ENCODE measurements at places on chromosomes 6 and 20. TPM values are rescaled to one million over a fixed set of nuclear protein-coding genes. Genes with fewer than 3 reads are reported as not detected.
A peak's percentile ranks its signal among the peaks of the same experiment; 100 is the strongest.

- peak; percentile 12 for DNase-seq
These were observed 73.0 kb downstream of the RNGTT start for GRCh38 chr6:88890394-88890793.

DNA sequence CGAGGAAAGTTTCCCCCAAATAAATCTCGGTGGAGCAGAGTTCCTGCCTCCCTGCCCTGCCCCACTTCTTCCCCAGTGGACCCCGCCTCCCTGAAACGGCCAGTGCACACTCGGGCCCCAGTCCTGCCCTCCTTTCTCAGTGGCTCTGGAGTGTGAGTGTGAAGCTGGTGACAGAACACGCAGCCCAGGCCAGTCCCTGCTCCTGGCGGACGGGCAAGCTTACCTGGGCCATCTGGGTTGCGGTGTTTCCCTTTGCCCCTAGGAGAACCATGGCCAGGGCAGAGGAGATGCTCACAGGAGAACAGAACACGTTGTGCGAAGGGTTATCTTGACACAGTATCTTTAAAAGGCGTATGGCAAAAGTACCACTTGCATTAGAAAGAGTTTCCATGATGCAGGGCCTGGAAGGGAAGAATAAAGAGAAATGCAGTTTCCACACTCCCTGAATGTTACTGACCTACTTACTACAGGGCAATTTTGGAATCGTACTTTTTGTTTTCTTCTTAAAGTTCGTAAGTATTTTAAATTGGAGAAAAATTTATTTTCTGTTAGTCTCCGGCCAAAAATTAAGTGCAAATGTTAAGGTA is 2.8 kb downstream of the SERPINB9 start:
- DNase-seq, result peak; percentile 12

ADGB gene
- total RNA-seq, result 0.10 TPM

INSM1 gene
- not detected for total RNA-seq

DNA sequence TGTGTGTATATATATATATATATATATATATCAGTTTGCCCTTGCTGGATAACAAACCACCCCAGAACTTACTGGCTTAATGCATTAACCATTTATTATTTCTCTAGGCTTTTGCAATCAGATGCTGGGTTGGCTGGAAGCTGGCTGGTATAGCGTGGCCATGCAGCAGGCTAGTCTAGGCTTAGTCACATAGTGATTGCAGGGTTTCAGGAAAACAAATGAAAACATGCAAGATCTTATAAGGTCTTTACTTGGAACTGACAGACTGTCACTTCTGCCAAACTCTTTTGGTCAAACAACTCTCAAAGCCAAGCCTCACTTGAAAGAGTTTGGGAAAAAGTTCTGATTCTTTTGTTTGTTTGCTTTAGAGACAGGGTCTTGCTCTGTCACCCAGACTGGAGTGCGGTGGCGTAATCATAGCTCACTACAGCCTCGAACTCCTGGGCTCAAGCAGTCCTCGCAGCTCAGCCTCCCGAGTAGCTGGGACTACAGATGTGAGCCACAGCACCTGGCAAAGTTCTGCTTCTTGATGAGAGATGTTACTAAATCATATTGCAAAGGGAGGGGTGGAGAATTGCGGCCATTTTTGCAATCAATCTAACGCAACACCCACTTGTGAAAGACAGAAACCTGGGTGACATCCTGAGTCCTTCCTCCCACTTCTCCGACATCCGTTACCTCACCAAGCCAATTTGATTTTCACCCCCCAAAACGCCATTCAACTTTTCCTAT is 74.6 kb upstream of the RNF24 start:
- no peak for DNase-seq

DNA sequence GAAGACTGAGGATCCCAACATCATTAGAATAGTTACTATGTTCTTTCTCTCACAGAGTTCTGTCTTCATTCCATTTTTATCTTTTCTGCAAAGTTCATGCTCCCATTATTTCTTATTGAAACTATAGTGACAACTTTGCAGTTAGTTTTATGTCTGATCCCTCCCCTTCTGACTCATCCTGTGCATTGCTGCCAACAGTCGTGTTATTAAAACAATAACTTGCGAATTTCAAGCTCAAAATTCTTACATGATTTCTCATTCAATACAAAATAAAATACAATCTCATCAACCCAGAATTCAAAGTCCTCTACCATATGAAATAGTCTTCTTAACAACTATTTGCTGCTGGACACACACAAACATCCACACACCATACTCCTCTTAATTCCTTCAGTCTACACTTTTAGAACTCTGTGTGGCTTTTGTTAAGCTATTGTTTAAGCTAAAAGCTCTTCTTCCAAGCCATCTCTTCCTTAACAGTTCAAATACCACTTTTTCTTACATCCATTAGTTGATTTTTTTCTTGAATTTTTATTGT is 261.4 kb upstream of the IRAK1BP1 start:
- no peak for DNase-seq

ID4 gene
- 15.8 TPM for total RNA-seq

GRCh38 chr6:135243871-135244796 is 63.0 kb downstream of the MYB start:
- DNase-seq, result peak; percentile 10

OR2J1 gene
- not detected for total RNA-seq

GRCh38 chr6:154297721-154298120 is 58.9 kb downstream of the IPCEF1 start:
- DNase-seq, result peak; percentile 53

GRCh38 chr20:4073852-4074741 is 58.7 kb upstream of the RNF24 start:
- DNase-seq, result peak; percentile 24

DNA sequence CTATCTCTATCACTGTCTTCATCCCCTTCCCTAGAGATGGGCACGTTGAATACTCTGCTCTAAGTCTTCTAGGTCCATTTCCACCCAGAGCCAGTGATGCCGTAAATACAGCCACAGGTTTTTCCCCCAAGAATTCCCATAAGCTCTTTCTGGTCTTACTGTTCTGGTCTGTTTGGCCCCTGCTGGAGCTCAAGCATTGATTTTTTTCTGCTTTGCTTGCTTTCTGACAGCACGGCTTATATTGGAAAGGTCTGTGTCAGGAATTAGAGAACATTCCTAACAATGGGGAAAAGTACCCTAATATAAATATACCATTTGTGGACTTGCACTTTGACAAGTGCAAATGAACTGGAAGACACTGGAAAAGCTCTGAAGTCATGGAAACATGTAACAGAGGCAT is 302.6 kb downstream of the TSHZ2 start:
- no peak for DNase-seq

DNA sequence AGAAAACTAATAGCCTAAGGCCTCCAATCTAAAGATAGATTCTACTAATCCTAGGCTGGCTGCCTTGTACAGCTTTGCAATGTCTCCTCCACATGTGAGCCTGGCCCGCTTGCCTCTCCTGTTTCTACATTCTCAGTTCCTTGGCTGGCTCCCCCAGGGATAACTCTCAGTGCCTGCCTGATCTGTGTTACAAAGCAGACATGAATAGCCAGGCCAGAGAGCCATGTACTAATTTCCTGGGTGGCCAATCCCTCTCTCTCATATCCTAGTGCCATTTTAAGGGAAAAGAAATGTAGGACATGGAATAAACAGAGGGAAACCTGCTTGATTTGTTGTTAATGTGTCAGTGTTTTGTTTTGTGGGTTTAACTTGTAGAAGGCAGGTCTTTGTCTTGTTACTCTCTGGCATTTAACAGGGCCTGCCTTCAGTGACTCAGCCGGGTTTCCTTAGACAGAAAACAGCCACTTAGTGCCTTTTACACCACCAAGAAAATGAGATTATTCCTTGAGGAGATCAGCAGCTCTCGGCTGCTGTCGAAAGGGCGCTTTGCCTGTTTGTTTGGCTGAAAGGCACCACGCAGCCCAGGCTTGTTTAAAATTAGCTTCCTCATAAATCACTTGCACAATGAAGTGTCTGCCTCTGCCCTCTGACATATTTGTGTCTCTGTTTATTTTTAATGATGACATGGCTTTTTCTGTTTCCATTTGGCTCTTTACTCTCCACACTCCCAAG is 702.7 kb downstream of the MAFB start:
- DNase-seq, result peak; percentile 85

DNA sequence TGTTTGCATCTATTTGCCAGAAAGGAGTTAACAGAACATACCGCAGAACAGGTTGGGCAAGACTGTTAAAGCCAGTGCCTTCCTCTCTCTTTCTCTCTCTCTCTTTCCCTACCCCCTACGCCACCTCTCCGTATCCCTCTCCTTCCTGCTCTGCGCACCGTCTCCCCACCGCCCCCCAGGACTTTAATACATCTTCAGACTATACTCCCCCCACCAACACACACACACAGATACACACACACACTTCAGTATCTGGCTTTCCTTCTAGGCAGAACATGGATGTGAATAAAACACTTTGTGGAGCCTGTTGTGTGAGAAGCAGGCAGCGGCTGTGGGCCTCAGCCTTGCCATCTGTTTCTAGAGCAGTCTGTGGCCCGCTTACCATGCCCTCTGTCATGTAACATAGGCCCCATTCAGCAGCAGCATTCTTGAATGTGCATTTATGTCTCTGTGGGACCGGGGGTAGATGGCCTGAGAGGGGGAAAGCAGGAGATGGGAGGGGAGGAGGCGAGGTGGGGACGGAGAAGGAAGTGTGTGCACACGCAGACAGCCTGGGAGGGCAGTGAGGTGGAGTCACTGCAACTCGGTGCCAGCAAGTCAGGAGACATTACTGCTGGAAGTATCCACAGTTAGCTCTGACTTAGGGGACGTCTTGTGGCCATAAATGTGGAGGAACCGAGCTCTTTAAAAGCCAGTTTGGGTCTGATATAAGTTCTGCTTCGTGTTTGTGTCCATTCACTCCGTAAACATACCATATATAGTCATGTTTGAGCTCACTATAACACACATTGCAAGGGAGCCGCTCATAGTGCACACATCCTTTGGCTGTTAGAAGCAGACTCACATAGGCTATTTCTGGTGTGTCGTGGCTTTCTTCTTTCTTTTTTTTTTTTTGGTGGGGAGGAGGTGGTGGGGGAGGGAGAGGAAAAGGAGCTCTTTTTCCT is 38.4 kb downstream of the RREB1 start:
- DNase-seq, result peak; percentile 72

DNA sequence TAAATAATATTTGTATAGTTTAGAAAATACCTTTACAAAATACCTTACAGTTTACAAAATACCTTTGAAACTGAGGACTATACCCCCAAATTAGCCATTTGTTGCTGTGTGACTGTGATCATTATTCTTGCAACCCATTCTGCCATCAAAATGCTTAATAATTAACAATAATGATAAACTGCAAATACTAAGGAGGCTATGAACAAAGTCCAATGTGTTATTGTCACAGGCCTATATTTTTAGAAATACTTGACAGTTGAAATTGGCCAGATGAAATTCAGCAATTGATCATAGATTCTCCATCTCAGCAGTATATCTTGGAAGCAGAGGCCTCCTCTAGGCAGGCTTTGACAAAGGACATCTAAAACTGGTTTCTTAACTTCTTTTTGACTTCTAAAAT is 178.6 kb downstream of the HS3ST5 start:
- no peak for DNase-seq

CLVS2 gene
- 0.10 TPM for total RNA-seq

MUCL3 gene
- total RNA-seq, result not detected

GRCh38 chr6:147947521-147947920 is 395.1 kb upstream of the SASH1 start:
- DNase-seq, result no peak

GRCh38 chr6:45278367-45278766 is 49.8 kb upstream of the RUNX2 start:
- DNase-seq, result no peak

DNA sequence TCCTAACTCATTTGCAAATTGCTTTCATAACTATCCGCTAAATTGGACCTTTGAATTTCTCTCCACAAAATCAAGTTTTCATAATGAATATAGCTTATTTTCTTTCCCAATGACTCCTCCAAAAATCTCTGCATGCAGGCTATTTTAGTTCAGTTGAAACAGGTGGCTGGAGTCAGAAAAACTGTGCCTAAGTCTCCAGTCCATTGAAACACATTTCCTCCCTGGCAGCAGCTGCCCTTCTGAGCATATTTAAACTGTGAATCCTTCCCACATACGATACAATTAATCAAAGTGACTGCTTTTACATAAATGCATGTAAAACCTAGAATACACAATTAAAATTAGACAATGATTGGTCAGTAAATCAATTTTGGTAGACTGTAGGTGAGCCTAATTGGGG is 344.6 kb upstream of the MARCKS start:
- DNase-seq, result peak; percentile 65

GRCh38 chr20:63457737-63458136 is 14.7 kb downstream of the KCNQ2 start:
- DNase-seq, result no peak

- peak; percentile 44 for DNase-seq
These were observed 73.5 kb downstream of the TRAM2 start for GRCh38 chr6:52503323-52503747.

LAMA2 gene
- 320 TPM for total RNA-seq

GRCh38 chr6:21354805-21355238 is 238.7 kb upstream of the SOX4 start:
- no peak for DNase-seq

DNA sequence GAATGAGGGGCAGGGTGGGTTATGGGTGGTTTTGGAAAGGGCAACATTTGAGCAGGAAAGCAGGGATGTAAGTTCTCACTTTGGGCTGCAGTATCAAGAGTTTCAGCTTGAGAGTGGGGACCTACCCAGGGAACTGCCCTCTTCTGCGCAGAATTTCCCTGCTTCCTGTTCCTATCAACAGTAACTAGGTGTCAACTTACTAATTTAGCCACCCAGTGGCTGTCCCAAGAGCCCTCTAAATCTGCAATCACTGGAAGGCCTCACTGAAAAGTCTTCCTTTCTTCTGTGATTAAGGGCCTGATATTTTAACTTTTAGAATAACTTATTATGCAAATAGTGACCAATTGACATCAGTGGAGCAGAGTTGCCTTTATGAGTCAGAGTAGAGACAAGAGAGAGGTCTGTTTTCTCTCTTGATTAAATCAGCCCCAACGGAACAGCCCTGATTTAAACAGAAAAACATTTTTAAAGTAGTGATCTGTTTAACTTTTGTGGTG is 118.2 kb upstream of the RIPOR2 start:
- peak; percentile 7 for DNase-seq

PABPC1L gene
- 6.4 TPM for total RNA-seq

GRCh38 chr20:41126719-41127118 is 10.6 kb upstream of the PLCG1 start:
- DNase-seq, result no peak

PGBD1 gene
- total RNA-seq, result 8.5 TPM

OR2B2 gene
- not detected for total RNA-seq

STX11 gene
- 2.8 TPM for total RNA-seq

DNA sequence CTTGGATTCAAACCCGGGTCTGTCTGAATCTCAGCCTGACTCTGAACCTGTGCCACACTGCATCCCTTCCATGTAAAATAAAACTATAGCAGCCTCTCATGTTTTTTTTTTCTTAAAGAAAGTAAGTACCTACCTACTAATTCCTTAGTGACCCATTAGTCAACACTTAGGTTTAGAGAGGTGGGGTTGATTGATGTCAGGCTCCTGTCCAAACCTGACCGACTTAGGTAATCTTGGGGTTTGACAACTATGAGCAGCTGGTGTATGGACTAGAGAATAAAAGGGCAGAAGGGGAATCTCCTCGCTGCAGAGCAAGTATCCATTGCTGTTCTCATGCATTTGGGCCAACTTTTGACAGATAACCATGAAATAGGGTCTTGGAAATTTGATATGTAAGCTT is 6.5 kb downstream of the NKAIN2 start:
- DNase-seq, result peak; percentile 4

GRCh38 chr6:21531393-21531792 is 62.2 kb upstream of the SOX4 start:
- DNase-seq, result no peak

- no peak for DNase-seq
These were observed 39.6 kb downstream of the PLCG1 start for GRCh38 chr20:41176711-41177552.

ASIP gene
- total RNA-seq, result not detected

All from tongue (tissue), 3 donors.